ENCODE measurements at places on chromosomes 3 and 15.

- peak; percentile 20 for DNase-seq
Observed at GRCh38 chr3:185825006-185825638, at the start of gene IGF2BP2. TSS of gene IGF2BP2 (minus strand) at chr3:185825042. CDS start at chr3:185824960, 82 bp downstream.

- DNase-seq: no peak
Observed at GRCh38 chr3:112056451-112056929, 22.0 kb downstream of the TMPRSS7 start.

- no peak for DNase-seq
Observed at GRCh38 chr15:77867266-77868047, 210.1 kb downstream of the TBC1D2B start.

DNA sequence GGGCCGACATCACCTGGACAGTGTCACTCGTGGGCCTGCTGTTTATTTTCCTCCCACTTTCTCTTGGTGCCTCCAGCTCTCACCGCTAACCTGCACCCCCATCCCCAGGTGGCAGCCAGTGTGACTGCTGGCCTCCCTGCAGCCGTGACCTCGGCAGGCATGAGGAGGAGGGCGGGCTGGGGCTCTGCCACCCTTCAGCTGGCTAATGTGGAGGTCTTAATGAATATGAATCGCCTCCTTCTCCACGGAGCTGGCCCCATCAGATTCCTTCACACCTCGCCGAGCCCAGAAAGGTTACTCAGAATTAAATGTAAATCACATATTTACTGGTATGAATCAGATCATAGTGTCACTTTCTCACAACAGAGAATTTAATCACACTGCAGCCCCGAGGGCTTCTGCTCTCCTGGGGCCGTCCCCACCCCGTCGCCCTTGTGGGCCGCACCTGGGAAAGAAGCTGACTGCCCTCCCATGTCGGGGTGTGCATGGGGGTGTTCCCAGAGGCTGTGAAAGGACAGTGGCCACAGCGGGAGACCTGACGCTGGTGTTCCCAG, 171.1 kb upstream of the TLE3 start:
- no peak for DNase-seq

DNA sequence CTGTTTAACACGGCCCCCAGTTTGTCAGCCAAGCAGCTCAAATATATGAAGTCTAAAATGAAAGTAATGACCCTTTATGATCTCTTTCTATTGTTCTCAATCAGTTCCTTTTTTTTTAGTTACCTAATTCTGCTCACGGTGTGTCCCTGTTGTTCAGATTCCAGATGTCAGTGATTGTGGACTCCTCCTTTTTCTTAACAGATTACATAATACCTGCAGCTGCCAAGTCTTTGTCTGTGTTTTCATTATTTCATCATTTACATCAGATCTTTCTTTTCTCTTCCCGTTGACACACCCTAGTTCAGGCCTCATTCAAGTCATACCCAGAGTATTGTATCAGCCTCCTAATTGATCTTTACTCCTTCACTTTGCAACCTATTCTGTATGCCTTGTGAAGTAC, 56.1 kb upstream of the SKIL start:
- no peak for DNase-seq

GRCh38 chr15:27250223-27250622, 279.2 kb downstream of the GABRG3 start:
- DNase-seq: no peak

DNA sequence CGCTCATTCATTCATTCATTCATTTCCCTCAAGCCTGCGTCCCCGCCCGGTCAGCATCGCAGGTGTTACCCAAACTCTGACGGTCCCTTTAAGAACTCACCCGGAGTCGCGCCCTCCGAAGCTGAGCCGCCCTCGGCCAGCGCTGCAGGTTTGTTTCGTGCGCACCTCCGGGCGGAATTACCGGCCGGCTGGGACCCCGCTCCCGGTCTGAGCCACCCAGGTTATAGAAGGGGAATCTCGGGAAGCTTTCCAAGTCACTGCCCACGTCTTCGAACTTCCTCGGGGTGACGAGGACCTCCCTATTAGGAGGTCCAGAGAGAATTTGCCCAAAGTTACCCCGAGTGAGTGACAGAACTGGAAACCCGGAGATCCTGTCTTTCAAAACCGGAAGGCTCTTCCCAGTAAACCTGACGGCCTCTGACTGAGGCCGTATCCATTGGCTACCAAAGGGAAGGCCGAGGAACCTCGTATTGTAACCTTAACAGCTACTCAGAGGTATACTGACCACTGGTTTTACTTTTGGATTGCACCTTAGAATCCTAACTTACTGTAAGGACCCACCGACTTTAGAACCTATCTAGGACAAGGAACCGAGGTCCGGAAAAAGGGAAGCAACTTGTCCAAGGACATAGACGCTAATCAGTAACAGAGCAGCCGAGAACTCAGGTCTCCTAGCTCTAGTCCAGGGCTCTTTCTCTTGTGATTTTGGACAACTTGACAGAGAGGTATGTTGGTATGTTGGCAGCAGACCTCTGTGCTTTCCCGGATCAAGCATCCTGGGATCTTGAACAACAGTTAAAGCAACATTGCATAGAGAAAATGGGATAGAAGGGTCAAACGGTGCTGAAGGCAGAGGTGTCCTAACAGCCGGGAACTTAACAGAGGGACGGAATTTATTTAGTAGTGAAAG, 788 bp upstream of the DLG1 start:
- no peak for DNase-seq
